Activated CD4-positive, alpha-beta T cell treated with anti-CD3 and anti-CD28 coated beads for 36 hours (primary cell): ENCODE measurements at places on chromosomes 12 and 14. TPM values are rescaled to one million over a fixed set of nuclear protein-coding genes. Genes with fewer than 3 reads are reported as not detected.
A peak's percentile ranks its signal among the peaks of the same experiment; 100 is the strongest.

The ALG10B gene
- total RNA-seq = 15.3 TPM

The PTPRR gene
- total RNA-seq = not detected

The KRT72 gene
- total RNA-seq = 3.2 TPM

The CLECL1 gene
- 3.8 TPM for total RNA-seq

The CLEC2A gene
- total RNA-seq = not detected

The SLC7A8 gene
- total RNA-seq = 1.6 TPM

The ERBB3 gene
- total RNA-seq = 0.32 TPM

DNA sequence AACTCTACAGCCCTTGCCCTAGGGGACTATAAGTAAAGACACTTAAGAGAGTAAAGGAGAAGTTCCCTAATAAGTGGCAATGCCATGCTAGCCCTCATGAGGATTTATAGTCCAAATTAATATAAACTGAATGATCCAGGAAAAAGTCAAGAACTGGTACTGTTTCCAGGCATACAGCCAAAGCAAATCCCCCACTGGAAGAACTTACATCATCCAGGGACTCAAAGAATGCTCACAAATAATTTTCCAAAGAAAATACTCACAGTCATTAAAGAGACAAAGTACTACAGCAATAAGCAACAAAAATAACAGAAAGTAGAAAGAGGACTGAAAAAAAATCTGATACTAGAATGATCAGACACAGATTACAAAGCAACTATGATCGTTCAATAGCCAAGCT, 79.7 kb upstream of the RAP1B start:
- no peak for DNase-seq
- no peak overlapping the region for H3K4me3 ChIP-seq
- no peaks in the 10 kb centered on the region for H3K36me3 ChIP-seq
- H3K4me1 ChIP-seq = peaks cover 4% of the 10 kb centered on the region
- no peaks in the 10 kb centered on the region for H3K27me3 ChIP-seq

DNA sequence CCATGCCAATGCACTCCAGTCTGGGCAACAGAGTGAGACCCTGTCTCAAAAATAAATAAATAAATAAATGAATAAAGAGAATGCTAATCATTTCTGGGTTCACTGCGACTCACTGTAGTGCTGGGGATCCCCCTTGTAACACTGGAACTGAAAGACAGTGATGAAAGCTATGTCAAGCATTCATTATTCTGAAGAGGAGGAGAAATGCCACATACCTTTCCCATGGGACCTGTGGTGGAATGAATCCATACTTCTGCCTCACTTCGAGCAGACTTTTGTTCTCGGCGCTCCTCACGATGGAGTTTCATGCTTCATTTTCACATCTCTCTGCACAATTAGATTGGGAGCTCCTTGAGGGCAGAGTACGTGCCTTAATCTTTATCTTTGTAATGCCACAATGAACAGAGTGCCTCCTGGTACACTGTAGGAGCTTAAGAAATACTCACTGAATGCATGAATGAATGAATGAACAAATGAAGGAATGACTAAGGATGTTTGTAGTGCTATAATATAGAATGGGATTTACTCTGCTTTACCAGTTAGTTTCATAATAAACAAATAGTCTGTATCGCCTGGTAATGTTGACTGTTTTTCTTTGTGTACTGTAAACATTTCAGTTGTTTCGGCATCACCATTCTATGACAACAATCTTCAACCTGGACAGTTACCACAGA, 45.8 kb downstream of the DRAM1 start:
- no peak for DNase-seq
- H3K27ac ChIP-seq = no peak overlapping the region

GRCh38 chr12:49440035-49440434, 72.8 kb downstream of the SPATS2 start:
- no peaks in the 10 kb centered on the region for H3K36me3 ChIP-seq
- no peaks in the 10 kb centered on the region for H3K27me3 ChIP-seq
- no peaks in the 10 kb centered on the region for H3K4me1 ChIP-seq
- no peak overlapping the region for H3K4me3 ChIP-seq
- DNase-seq = no peak
- H3K27ac ChIP-seq = no peak overlapping the region

DNA sequence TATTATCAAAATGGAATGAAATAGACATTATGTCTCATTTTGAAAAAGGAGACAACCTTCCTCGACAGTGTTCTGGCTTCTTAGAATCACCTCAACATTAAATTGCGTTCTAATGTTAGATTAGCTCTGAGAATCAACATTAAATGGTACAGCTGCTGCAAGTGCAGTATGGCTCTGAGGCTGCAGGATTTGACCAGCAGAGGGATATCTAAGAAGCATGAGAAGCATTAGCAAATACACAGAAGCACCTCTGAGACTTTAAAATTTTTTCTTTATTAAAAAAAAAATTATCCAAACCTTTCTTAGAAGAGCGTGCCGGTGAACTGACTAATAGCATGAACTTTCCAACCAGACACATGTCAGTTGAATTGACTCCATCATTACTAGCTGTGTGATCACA, 253.4 kb upstream of the LRIG3 start:
- H3K27ac ChIP-seq = no peak overlapping the region
- no peaks in the 10 kb centered on the region for H3K4me1 ChIP-seq

- H3K27ac ChIP-seq = no peak overlapping the region
- H3K4me3 ChIP-seq = no peak overlapping the region
- H3K4me1 ChIP-seq = no peaks in the 10 kb centered on the region
- no peaks in the 10 kb centered on the region for H3K36me3 ChIP-seq
- DNase-seq = no peak
Measured at GRCh38 chr12:43238281-43238680, 313.7 kb downstream of the ADAMTS20 start.

DNA sequence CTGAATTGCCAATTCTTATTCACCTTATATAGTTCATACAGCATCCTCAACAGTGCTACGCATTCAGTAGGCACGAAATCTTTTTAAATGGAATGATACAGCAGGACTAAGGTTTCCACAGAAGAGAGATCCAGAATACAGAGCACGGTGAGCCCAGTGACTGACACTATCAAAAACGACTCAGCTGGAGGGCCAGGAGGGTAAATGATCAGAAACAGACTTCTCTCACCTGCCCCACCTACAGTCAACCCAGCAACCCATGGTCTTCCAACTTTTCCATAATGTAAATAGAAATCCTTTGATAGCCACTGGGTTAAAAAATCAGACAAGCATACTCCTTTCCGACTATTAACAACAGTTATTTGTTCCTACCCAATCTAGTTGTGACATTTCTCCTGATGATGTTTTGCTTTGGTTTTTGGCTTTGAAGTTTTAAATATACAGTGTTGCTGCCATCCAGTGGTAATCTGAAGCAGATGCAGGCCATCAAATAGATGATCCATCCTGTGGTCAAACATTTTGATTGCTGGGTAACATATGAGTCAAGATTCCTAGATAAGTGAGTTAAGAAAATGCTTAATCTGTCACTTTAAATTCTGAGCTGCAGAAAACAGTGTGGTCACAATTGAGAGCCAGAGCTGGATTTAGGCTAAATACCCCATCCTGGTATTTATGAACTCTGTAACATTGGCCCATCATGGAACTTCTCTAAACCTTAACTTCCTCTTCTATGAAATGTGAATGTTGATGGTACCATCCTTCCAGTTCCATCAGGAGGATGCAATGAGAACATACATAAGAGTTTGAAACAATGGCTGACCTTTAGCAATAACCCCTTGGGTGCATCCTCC, 42.0 kb downstream of the GPHB5 start:
- DNase-seq = no peak
- no peak overlapping the region for H3K4me3 ChIP-seq

DNA sequence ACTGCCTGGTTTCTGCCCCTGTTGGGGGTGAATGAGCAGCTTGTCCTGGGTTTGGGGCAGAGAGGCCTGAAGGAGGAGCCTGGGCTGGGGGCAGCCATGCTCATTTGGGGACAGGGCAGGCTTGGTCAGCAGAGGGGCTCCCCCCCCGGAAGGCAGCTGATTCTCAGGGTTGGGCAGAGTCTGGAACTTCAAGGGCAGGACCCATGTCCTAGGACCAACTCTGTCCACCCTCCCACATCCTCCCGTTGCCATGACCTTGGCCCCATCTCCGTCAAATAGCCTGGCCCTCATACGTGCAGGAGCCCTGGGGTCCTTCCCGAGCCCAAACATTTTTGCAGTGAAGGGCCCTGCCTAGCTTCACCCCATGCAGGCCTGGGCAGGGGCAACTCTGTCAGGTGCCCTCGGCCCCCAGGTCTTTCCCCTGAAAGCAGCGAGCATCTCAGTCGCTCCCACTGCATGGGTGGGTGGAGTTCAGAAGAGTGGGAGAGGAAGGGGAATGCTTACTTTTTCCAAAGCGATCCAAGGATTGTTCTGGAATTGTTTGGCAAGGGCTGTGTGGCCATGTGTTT, 32.6 kb downstream of the TNFAIP2 start:
- H3K4me1 ChIP-seq = no peaks in the 10 kb centered on the region
- no peak overlapping the region for H3K27ac ChIP-seq
- no peak overlapping the region for H3K4me3 ChIP-seq
- H3K27me3 ChIP-seq = no peaks in the 10 kb centered on the region
- H3K36me3 ChIP-seq = no peaks in the 10 kb centered on the region

DNA sequence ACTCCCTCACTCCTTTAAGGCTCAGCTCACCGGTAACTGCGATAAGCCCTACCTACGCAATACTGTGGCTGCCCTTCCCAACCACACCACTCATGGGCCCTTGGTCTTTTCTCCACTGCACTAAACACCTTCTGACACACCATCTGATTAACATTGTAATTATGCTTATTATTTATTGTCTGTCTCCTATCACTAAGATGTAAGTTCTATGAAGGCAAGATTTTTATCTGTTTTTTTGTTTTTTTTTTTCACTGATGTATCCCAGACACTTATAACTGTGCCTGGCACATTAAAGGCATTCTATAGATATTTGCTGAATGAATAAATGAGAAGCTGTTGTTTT, 34.2 kb upstream of the PYGL start:
- no peak for DNase-seq
- H3K36me3 ChIP-seq = no peaks in the 10 kb centered on the region

GRCh38 chr14:99566009-99566389, 38.0 kb downstream of the CCDC85C start:
- H3K36me3 ChIP-seq = no peaks in the 10 kb centered on the region
- no peaks in the 10 kb centered on the region for H3K4me1 ChIP-seq
- no peak overlapping the region for H3K4me3 ChIP-seq
- H3K27me3 ChIP-seq = no peaks in the 10 kb centered on the region
- DNase-seq = peak; percentile 23

DNA sequence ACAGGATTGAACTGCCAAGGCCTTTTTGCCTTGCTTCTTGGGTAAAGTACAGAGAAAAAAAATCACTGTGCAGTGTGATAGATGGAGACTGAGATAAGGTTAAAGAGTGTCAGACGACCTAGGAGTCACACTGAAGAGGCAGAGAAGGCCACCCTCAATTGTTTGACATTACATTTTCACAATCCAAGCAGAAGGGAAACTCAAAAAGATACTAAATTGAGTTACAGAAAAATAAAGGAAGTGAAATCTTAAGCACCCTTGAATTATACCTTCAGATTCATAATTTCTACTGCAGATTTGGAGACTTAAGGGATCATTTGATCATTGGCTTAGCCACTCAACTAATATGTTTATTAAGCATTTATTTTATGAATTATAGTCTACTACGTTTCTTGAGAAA, 97.1 kb downstream of the MYF5 start:
- no peaks in the 10 kb centered on the region for H3K27me3 ChIP-seq
- H3K36me3 ChIP-seq = no peaks in the 10 kb centered on the region
- H3K4me3 ChIP-seq = no peak overlapping the region
- no peak overlapping the region for H3K27ac ChIP-seq
- DNase-seq = no peak
- H3K4me1 ChIP-seq = no peaks in the 10 kb centered on the region

DNA sequence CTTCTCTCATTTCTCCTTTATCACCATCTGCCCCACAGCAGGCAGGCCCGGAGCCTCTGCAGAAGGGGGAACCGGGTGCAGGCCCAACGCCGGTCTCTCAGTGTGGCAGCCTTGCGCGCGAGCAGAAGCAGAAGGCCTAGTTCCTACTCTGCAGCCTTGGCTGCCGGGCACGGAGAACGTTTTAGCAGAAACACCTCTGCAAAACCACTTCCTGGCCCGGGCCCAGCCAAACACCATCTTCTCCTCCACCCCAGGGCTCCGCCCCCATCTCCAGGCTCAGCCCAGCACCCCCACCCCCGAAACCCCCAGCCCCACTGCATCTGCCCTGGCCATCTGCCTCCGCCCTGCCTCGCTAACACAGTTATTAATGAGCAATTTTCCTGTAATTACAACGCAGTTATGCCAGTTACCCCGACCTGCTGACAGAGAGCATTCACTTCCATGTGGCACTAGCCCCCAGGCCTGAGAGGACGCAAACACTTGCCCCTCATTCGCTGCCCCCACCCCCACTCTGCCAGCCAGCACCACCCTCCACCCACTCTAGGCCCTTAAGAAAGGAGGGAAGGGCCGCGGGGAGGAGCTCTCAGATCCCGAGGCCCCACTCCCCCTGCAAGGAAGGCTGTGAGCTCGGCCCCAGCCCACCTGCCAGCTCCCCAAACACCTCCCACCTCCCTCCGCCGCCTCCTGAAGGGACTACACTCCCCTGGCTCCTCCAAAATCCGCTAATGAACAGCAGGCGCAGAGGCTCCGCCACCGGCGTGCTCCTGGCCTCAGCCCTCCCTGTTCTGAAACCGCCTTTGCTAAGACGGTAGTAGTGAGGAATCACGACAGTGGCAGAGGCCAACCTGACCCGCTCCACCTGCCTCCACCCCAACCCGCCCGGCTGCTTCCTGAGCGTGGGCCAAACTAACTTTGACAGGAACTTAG, 44.7 kb upstream of the FBRSL1 start:
- peaks cover 48% of the 10 kb centered on the region for H3K4me1 ChIP-seq
- DNase-seq = peak; percentile 93
- H3K36me3 ChIP-seq = peaks cover 3% of the 10 kb centered on the region
- H3K27ac ChIP-seq = peak overlapping the region; percentile 100

DNA sequence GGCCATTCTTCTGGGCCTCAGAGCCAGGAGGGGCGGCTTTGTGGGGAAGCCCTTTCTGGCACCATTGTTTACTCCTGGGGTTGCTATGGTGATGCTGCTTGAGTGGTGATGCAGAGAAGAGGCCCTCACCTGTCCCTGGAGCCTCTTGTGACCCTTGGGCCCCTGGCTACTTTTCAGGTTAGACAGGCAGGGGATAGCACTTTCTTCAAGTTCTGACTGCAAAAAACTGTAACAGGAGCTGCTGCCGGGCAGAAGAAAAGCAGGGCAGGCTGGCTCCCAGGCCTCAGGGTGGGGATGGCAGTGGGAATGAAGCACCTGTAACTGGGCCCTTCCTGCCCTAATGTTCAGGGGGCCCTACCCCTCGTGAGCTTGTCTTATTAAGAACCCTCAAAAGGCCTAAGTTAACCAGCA, at the start of gene TEX52:
TEX52 (minus strand) TSS at position 19 of the 411 bp plus-strand sequence; CDS start at position 6, 13 bp downstream.
- H3K27me3 ChIP-seq = no peaks in the 10 kb centered on the region
- H3K4me3 ChIP-seq = no peak within 1 kb of the TSS
- no peak within 1 kb of the TSS for H3K27ac ChIP-seq

- peaks cover 22% of the 10 kb centered on the region for H3K4me1 ChIP-seq
- DNase-seq = peak; percentile 68
- peak within 1 kb of the TSS; percentile 99 for H3K27ac ChIP-seq
- H3K36me3 ChIP-seq = peaks cover 12% of the 10 kb centered on the region
- peak within 1 kb of the TSS; percentile 95 for H3K4me3 ChIP-seq
Measured at GRCh38 chr12:124993626-124994436, at the start of gene BRI3BP. Gene BRI3BP (plus strand): TSS chr12:124993645. CDS start chr12:124993791, 146 bp downstream.

- DNase-seq = no peak
- H3K27me3 ChIP-seq = no peaks in the 10 kb centered on the region
- no peak overlapping the region for H3K4me3 ChIP-seq
- no peak overlapping the region for H3K27ac ChIP-seq
- no peaks in the 10 kb centered on the region for H3K36me3 ChIP-seq
Measured at GRCh38 chr14:29627137-29627536, 300.5 kb downstream of the PRKD1 start.
